ENCODE measurements at places on chromosomes 7 and 10.

GRCh38 chr7:25830215-25830614 is 321.8 kb upstream of the NFE2L3 start:
- DNase-seq, result no peak

GRCh38 chr10:132535065-132535651 is 2.4 kb upstream of the INPP5A start:
- no peak for DNase-seq

DNA sequence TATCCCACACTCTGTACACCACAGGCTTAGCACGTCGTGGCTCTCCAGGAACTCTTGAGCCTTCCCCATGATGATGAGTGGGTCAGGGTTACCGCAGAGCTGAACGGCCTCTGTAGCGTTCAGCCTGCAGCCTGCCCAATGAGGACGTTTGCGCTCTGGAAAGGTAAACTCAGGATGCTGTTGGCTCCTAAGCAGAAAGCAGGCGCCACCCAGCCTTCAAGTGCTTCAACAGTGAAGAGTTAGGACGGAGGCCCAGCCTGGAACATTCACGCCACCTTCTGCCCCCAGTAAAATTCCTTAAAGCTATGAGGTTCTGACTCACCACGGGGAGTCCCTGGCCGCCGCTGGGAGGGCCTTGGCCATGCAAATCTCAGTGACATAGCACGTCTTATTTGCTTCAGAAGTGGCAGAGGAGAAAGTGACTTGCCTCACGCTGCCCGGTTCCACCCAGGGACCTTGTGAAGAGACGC is 161.5 kb upstream of the SH2B2 start:
- DNase-seq, result peak; percentile 4

- peak; percentile 77 for DNase-seq
Observed at GRCh38 chr10:101694674-101695403, at the start of gene FBXW4. Gene FBXW4 (minus strand): TSS chr10:101695170. CDS start chr10:101695105, 65 bp downstream.

DNA sequence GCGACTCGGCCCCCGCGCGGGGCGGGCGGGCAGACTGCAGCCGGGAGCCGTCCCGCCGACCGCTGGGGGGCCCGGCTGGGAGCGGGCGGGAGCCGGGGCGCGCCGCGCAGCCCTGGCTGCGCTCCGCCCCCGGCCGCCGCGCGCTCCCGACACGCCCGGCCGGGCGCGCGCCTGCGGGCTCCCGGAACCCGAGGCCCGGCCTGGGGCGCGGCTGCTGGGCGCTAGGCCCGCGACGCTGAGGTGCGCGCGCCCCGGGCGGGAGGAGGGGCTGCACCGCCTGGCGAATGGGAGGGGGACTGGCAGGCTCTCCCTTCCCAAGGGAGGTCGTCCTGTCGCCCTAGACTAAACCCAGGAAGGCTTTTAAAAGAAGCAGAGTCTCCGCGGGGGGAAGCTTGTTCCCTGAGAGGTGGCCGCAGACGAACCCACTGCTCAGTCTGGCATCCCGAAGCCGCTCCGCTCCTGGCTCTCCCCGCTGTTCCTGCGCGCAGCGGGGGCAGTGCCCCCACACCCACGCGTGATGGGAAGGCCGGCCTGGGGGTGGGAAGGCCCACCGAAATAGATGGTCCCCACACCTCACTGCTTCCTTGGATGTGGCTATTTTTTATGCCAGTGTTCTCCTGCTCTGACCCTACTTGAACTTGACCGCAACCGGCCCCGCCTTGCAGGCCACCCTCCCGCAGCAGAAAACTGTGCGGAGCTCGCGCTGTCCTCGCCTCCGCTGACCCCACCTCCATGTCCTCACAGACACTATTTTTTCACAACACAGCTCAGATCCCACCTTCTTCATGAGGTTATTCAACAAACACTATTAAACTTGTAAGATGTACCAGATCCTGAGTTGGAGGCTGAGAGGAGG is at the start of gene VOPP1:
Gene VOPP1, minus strand, starts transcription at position 125 of the 856 bp plus-strand sequence. CDS start 178 bp downstream, outside the sequence.
- peak; percentile 43 for DNase-seq

Data from stimulated activated CD4-positive, alpha-beta T cell treated with anti-CD3 and anti-CD28 coated beads, Interleukin-1b, Interleukin-23, amount 100 ng/mL, for 48 hours (primary cell).